Common myeloid progenitor, CD34-positive (primary cell): ENCODE measurements at places on chromosomes 1 and 21.

DNA sequence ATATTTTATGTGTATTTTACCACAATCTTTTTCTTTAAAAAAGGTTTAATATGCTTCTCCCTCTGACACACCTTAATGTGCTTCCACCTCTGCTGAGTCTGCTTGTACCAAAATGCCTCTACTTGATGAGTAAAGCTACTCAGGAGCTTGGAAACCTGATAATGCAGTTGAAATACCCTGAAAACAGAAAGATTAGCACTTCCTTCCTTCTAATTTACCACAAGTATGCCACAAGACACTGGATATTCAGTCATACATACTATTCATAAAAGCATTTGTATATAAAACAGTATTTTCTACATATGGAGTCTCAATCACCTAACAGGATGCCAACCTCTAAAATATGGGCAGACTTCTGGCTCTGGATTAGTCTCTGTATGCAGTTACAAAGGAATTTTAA is 55.0 kb downstream of the SLC35D1 start:
- peak; percentile 44 for DNase-seq

- no peak for DNase-seq
Measured at GRCh38 chr1:22851517-22851916, 121.1 kb downstream of the LACTBL1 start.

DNA sequence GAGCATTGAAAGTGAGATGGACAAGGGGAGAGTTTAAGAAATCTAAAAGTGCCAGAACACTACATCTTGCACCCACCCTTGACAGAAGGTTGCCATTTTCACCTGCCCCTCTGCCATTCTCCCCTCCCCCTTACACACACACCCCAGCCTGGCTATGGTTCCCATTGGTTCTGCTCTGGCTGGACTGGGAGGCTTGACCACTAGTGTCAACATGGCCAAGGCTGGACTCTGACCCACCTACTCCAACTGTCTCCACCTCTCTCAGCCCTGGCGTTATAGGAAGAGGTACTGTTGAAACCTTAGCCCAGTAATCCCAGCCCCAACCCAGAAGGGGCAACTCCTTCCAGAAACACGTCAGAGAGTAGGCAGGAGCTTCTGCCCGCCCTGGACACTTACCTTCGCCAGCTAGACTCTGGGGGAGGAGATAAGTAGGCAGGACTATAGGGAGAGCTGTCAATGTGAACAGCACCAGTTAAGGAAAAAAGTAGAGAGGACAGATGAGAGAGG is 4.5 kb downstream of the CRTC2 start:
- no peak for DNase-seq

DNA sequence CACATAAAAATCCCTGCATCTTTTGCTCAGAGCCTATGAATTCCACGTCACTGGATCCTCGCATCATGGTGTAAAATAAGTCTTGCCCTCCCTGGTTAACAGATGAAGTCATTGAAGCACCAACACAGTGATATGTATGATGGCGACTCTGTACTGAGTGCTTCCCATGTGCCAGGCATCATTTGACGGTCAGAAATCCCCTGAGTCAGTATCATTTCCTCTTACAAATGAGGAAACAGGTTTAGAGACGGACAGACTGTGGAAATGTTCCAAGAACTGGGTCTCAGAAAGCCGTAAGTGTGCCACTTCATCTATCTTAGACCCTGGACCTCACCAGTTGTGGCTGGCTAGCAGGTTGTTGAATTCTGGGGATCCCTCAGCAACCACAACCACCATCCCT is 5.1 kb upstream of the OLFML2B start:
- DNase-seq: peak; percentile 89

DNA sequence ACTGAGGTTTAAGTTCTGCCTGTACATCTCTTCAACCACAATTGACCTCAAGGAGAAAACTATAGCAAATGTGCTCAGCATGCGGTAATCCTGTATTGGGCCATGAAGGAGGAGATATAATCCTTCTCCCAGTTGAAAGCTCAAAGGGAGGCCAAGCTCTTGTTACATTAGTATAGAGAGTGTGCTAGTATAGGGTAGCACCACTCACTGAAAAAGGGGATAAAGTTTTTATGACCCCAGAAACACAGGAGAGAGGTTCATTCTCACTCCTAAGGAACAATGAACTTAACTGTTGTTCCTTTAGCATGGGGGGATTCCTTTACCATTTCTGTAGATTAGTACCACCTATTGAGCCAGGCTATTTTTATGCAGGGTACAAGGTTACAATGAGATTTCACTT is 267.7 kb downstream of the LRRIQ3 start:
- DNase-seq: no peak

- DNase-seq: peak; percentile 22
Measured at GRCh38 chr1:242467556-242468145, 56.8 kb downstream of the PLD5 start.

- DNase-seq: no peak
Measured at GRCh38 chr1:228862542-228863505, 127.5 kb downstream of the RHOU start.

DNA sequence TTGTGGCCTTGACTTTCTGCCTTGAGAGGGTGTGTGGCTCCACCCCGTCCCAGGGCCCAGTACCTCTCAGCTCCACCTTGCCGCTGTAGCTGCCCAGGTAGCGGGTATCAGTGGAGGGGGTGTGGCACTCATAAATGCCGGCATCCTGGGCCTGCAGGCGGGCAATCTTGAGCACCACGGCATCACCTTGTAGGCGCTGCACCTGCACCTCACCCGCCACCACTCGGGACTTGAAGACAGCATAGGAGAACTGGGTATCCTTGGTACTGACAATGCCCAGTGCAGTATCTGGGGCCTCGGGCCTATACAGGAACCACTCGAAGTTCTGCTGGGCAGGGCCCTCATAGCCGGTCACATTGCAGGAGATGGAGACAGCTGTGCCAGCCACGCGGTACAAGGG is 3.6 kb downstream of the IGSF8 start:
- DNase-seq: no peak

- DNase-seq: no peak
Measured at GRCh38 chr1:161944381-161944780, 79.3 kb downstream of the OLFML2B start.
